ENCODE measurements at places on chromosomes 2 and 18.

- no peak for DNase-seq
These were observed 7.9 kb downstream of the MFSD6 start for GRCh38 chr2:190415794-190416775.

GRCh38 chr2:237408335-237409000 lies 5.5 kb downstream of the COL6A3 start:
- DNase-seq: no peak

DNA sequence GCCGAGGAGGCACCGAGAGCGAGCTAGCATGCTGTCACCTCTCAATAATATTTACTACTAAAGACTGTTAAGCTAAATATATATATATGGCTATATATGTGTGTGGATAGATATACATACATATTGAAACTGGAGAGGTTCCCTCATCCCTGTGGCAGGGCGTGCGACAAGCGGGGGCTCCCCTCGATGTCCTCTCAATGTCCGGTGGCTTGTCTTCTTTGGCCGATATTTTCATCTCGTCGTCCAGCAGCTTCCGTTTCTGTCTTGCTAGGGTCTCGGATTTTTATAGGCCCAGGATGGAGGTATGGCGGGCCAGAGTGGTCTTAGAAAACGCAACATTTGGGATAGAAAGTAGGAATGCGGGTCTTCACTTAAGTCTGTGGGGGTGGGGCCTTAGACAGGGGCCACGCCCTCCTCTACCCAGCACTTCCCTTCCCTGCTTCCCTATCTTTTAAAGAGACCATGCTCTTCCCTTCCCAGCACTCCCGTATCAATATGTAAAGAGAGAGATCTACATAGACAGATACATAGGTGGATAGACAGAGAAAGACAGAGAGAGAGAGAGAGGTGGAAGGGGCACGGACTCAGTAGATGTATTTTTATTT lies 866.8 kb downstream of the DSC3 start:
- DNase-seq: no peak

GRCh38 chr18:44781886-44782285 lies 101.2 kb downstream of the SETBP1 start:
- no peak for DNase-seq

- DNase-seq: no peak
These were observed 121.1 kb upstream of the FIGN start for GRCh38 chr2:163856941-163857340.

- DNase-seq: no peak
These were observed 72.9 kb upstream of the HK2 start for GRCh38 chr2:74760875-74761630.

DNA sequence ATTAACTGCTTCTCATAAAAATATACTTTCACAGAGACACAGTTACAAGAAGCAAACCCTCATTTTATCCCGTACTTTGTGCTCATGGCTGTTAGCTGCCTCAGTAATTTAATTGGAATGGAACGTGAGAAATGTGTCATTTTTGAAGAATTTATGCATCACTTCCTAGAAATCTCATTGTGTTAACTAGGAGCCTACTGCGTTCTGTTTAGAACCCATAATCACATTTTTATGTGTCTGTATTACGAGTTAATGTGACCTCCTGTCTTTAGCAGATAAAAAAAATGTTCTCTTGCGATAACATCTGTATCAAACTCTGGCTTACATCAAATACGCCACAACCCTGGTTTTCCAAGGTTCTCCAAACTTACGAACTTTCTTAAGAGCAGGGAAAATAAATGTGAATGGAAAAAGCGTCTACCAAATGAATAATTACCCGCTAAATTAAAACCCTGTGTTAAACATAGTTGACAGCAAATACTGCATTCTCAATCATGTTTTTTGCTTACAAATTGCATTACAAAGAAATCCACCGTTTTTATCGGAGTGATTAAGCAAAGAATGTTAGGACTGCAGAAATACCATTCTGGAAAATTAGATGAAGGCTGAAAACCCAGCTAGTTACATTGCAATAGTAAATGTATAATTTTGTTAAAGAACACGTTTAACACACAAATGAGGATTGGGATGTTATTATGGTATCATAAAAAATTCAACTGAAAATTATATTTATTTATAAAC lies 12.1 kb upstream of the GBX2 start:
- no peak for DNase-seq

GRCh38 chr18:4264347-4264791 lies 190.7 kb downstream of the DLGAP1 start:
- no peak for DNase-seq

Data from T-helper 1 cell (primary cell).